Inflammatory macrophage treated with lipopolysaccharide for 4 hours (primary cell): ENCODE measurements at places on chromosomes 2 and 18.

- no peak for DNase-seq
Observed at GRCh38 chr18:77148289-77148688, 15.7 kb upstream of the MBP start.

- DNase-seq, result no peak
Observed at GRCh38 chr18:46001892-46002291, 34.8 kb upstream of the EPG5 start.

GRCh38 chr2:217795706-217796465 is 206.9 kb downstream of the TNS1 start:
- DNase-seq, result no peak

GRCh38 chr2:111666160-111666559 is 217.8 kb downstream of the ANAPC1 start:
- DNase-seq, result no peak

- DNase-seq, result no peak
Observed at GRCh38 chr18:45654677-45655076, 39.4 kb downstream of the SLC14A2 start.
